Amniotic stem cell (primary cell): ENCODE measurements at places on chromosomes 6 and 20.
A peak's percentile ranks its signal among the peaks of the same experiment; 100 is the strongest.

- DNase-seq = no peak
These were observed 61.3 kb upstream of the FOXQ1 start for GRCh38 chr6:1250489-1251197.

- DNase-seq = no peak
These were observed 62.0 kb downstream of the MMUT start for GRCh38 chr6:49401063-49401462.

GRCh38 chr6:149990212-149990660 lies 26.5 kb downstream of the ULBP1 start:
- no peak for DNase-seq

DNA sequence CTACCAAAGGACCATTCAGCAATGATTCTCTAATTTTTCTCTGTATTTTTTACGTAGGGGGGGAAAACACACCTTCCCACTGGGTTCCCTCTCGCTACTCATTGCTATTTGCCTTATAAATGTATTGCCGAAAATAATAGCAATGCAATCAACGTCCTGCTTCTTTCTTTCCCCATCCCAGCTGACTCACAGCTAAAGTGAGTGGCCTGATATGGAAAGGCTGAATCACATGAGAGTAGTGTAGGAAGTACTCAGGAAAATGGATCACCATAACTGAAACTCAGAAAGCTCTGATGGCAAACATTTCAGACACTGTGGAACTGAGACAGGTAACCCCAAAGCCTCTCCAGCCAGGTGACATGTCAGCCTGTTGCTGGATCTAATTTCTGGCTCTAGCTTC lies 49.3 kb upstream of the SRPK1 start:
- DNase-seq = peak; percentile 17

DNA sequence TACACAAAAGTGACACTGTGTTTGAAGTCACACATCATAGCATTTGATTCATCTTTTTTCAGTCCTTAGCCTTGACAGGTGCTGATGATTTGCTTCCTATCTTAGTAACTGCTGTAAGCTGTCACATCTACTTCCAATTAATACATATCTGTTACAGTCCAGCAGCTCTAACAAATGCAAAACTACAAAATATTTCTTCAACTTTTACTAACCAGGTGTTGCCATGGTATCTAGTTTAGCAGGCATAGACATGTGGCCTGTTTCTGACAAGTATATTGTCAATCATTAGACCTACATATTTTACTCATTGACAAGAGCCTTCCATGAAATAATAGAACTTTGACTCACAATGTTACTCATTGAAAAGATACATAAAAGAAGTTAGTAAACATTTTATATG lies 1159.7 kb downstream of the GRIK2 start:
- no peak for DNase-seq

DNA sequence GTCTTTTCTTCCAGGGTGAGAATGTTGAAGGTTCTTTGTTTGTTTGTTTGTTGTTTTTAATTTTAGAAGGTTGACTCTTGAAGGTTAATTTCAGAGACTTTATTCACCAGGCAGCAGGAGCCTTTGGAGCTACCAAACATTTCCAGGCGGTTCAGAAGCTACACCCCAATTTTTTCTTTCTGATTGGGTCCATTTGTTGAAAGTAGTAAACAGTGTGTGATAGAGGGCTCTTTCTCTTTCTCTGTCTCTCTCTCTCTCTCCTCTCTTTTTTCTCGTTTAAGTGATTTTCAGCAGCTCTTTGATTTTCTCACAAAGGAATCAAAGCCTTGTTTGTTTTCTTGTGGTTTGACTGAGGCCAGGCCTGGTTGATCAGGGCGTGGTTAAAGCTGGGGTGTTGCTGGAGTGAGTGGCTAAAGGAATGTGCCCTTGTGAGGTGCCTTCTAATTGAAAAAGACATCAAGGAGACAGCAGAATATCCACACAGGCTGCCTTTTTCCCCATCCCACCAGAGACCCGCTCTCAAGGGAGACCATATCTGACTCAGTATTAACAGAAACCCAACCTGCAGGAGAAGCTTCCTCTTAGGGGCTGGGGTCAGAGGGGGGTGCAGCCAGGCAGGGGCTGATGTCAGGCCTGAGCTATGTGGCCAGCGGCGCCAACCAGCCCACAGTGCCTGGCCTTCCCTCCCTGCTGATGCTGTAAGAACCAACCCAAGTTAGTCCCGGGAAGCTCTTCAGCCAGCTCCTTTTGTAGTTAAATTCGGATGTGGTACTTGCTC lies 40.4 kb upstream of the NAA20 start:
- DNase-seq = peak; percentile 24

DNA sequence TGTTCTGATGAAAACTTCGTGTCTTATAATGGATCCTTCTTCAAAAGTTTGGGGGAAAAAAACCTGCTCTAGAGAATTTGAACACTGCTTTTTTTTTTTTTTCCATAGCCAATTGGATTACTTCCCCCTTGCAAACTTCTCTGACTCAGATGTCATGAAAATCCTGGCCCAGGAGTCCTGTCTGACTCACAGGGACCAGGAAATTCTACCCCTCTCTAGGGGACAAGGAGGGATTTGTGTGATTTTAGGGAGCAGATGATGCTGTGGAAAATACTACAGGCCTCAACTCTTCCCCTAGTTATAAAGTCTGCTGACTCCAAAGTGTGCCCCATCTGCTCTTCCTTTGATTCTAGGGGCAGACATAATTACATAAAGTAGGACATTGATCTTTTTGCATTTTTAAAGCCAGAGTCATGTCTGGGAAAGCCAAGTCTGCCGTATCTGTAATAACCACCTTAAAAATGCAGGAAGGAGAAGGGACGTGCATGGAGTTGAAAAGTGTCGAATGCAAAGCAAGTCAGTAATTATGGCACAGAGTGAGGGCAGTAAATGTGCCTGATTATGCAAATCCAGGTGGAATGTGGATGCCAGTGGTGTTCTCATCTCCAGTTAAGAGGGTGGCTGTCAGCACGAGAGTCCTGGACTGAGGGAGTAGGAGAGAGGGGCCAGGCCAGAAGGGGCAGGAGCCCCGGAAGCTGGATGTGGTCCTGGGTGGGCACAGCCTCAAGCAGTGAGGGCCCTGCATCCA lies 144.3 kb upstream of the SULF2 start:
- DNase-seq = peak; percentile 49

DNA sequence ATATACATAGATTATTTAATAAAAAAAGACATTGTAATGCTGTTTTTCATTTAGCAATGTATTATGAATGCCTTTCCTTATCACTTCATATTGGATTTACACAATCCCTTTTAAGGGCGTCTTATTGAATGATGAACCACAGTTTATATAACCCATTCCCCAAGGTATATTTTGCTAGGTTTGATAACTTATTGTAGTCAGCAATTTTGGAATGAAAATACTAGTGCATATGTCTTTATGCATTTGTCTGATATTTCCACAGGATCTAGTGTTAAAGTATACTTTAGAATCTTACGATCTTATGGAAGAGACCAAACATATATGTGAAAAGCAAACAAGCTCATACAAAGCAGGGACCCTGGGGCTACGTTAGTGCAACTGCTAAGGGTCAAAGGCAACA lies 180.4 kb upstream of the RIN2 start:
- no peak for DNase-seq

DNA sequence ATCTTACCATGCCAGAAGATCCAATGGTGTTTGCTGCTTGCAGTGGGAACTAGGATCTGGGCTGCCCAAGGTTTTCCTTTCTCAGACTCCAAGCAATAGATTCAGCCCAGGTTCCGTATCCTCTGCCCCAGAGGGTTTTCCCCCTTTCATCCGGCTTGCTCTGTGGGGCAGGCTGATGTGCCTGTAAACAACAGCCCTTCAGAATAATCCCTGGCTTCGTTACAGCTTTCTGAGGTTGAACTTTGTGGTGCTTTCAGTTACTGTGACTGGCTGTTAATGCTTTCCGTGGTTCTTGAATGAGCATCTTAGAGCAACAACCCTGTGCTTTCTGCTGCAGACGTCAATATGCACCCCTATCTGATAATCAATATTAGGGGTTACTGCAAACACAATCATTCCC lies 400.4 kb downstream of the BTBD3 start:
- DNase-seq = no peak

- no peak for DNase-seq
These were observed 443.9 kb downstream of the CDKAL1 start for GRCh38 chr6:20978151-20978614.

- no peak for DNase-seq
These were observed 164.7 kb upstream of the PDE7B start for GRCh38 chr6:135686784-135687301.

DNA sequence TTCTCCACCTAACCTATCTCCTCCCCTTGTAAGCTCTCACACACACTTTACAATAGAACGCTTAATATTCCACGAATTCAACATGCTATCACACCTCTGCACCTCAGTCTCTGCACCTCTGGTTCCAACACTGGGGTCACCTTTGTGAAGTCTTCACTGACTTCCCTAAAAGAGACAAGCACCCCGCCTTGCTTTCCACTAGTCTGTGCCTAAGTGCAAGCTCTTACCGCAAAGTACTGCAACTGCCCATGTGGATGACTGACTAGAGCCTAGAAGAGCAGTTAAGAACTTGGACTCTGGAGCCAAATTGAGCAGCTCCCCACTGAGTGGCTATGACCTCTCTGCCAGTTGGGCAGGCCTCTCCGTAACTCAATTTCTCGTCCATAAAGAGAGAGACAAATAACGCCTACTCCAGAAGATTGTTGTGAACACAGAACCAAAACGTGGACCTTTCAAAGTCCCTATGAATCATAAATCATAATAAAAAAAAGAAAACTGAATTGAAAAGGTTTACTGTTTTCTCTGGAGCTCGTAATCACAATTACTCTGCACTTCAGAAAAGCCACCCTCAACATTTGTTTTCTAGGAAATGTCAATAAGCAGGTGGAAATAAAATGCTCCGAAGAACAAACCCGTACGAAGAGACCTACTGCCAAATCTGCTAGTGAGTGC lies 1.2 kb downstream of the IFNGR1 start:
- DNase-seq = no peak

DNA sequence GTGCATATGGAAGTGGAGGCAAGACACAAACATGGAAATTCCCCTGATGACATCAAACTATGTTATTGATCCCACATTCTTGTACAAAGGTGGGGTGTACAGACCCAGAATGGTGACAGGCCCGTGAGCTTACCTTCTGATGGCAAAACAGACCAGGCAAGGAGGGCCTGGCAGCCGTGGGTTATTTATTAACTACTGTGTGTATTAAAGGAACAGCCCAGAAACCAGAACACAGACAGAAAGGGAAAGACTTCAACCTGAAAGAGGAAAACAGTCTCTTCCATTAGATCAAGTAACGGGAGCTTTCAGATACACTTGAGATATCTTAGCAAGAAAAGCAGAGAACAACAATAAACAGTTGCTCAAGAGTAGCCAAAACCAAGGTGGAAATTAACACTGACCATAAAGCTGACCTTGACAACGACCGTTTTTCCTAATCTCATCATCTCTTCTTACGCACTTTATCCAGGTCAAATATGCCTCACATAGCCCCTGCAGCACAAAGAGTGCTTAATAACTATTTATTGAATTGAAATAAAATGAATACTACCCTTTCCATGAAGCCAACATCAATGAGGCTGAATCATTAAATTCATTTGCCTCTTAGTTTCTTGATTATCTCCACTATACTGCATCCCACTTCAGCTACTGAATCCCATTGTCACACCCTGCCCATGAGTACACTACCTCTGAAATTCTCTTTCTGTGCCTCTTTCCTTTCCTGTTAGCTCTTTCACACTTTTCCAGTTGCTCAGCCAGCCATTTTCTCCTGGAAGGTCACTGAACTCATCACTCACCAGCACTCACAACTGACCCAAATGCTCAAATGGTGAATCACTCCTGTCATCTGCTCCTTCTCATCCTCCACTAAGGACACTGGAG lies 67.4 kb downstream of the MOXD1 start:
- DNase-seq = no peak

- DNase-seq = no peak
These were observed 63.9 kb upstream of the MRPS10 start for GRCh38 chr6:42281570-42281969.

DNA sequence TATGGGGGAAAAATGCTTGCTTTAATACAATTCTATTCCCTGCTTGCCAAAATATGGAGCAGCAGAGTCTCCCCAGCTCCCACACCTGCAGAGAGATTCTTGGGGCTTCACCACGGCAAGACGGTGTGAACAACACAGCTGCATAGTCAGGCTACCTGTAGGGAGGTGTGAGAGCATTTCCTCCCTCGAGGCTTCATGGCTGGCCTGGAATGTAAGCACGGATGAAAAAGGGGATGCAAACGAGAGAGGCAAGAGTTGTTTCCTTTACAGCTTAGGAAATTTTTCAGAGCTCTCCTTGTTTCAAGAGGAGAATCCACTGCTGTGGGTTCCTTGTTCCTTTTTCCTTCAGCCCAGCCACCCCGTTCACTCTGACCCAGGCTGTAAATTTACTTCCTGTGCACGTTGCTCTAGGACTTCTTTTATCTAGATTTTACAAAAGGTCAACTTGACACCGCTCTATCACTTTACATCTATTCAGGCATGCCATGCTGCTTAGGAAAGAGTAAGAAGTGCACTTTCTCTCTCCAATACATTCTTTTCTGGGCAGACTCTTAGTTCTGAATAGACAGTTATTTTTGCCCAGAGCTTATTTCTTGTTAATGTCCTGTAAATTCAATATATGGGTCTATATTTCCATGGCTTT lies 197.1 kb downstream of the KHDC1L start:
- DNase-seq = no peak

GRCh38 chr20:34512266-34512954 lies 3.8 kb upstream of the DYNLRB1 start:
- no peak for DNase-seq

- DNase-seq = peak; percentile 59
These were observed 900.0 kb downstream of the KIF16B start for GRCh38 chr20:15673206-15673605.

DNA sequence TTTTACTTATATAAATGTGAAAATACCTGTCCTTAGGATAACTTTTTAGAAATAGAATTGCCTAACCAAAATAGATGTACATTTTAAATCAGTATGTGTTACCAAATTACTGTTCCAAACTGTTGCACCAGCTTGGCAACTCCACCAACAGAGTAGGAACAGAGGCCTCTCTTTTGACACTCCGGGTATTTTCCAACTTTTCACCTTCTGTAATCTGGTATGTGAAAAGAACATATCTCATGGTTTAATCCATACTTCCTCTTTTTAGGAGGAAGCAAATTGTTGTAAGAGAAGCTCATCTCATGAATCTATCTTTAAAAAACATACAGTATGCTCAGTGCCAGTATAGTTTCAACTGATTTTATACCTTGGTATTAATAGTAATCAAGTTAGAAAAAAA lies 24.9 kb downstream of the RNF144B start:
- no peak for DNase-seq
